Fibroblast of lung (primary cell): ENCODE measurements at places on chromosomes 16 and 17. TPM values are rescaled to one million over a fixed set of nuclear protein-coding genes. Genes with fewer than 3 reads are reported as not detected.

Gene KRT16
- 0.05 and 0.09 TPM in 2 replicates for polyA plus RNA-seq

Gene RDM1
- polyA plus RNA-seq: 0.48 and 0.75 TPM in 2 replicates

Gene SPDYE4
- polyA plus RNA-seq: not detected in 2 replicates

Gene TEKT1
- not detected in 2 replicates for polyA plus RNA-seq

Gene SUPT4H1
- polyA plus RNA-seq: 191 and 207 TPM in 2 replicates

Gene HIC1
- 8.2 and 11.3 TPM in 2 replicates for polyA plus RNA-seq

Gene GAST
- not detected in 2 replicates for polyA plus RNA-seq

Gene PHF23
- polyA plus RNA-seq: 46.6 and 48.7 TPM in 2 replicates

Gene FGF11
- 0.43 and 0.87 TPM in 2 replicates for polyA plus RNA-seq

Gene ABI3
- polyA plus RNA-seq: 1.3 TPM in 1 of 2 replicates, not detected in the other

Gene TBC1D3I
- 0.03 TPM in 1 of 2 replicates, not detected in the other for polyA plus RNA-seq

Gene BMERB1
- 39.4 and 46.0 TPM in 2 replicates for polyA plus RNA-seq

Gene KRT24
- not detected in 2 replicates for polyA plus RNA-seq

Gene LGALS9
- polyA plus RNA-seq: 2.0 and 2.1 TPM in 2 replicates

Gene KCNG4
- not detected in 2 replicates for polyA plus RNA-seq

- DNase-seq: no peak
Measured at GRCh38 chr17:67746704-67747571, 29.2 kb downstream of the NOL11 start.

- no peak for DNase-seq
Measured at GRCh38 chr17:66422186-66422585, 119.8 kb downstream of the PRKCA start.

DNA sequence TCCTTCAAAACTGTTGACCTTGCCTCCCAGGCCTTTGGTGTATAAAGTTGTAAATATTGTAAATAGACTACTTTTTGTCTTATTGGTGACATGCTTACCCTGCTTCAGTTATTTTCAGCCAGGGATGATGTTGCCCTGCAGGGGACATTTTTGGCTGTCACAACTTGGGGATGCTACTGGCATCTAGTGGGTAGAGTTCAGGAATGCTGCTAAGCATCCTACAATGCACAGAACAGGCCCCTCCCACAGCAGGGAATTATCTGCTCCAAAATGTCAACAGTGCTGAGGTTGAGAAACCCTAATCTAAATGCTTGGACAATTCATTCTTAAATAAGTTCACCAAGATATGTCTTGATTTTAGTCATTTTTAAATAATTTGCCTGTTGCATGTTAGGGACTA lies 459.8 kb downstream of the PMP22 start:
- DNase-seq: no peak

- DNase-seq: no peak
Measured at GRCh38 chr17:35132816-35133550, 9.1 kb downstream of the NLE1 start.

GRCh38 chr16:2471016-2471652 lies at the start of gene NTN3:
Gene NTN3 (plus strand): TSS chr16:2471297. CDS start chr16:2471702, 405 bp downstream.
- DNase-seq: no peak

DNA sequence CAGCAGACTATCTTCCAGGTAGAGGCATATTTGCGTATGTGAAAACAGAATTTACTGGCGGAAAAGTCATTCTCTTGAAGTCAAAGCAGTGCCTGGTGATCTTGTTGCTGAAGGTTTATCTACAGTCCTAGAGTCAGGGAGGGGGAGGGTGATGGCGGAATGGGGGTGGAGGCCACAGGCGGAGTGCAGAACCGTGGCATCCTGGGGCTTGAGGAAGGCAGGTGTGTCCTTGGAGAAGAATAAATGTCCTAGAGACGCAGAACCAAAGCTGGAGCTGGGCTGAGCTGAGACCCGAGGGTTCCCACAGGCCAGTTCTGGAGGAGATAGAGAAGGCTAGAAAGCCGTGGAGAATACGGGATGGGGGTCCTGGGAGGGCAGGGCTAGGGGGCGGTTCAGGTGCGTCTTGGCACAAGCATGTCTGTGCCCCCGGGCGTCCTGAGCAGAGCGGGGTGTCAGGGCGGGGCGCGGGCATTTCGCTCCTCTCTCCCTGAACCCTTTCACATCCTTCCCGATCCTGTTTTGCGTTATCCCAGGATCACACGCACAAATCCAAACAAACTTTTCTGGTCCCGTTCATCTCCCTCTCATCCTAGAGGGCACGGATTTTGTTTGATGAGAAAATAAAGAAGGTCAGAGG lies 76.9 kb upstream of the CREBBP start:
- DNase-seq: no peak

GRCh38 chr17:47179141-47179540 lies 10.0 kb downstream of the CDC27 start:
- no peak for DNase-seq

DNA sequence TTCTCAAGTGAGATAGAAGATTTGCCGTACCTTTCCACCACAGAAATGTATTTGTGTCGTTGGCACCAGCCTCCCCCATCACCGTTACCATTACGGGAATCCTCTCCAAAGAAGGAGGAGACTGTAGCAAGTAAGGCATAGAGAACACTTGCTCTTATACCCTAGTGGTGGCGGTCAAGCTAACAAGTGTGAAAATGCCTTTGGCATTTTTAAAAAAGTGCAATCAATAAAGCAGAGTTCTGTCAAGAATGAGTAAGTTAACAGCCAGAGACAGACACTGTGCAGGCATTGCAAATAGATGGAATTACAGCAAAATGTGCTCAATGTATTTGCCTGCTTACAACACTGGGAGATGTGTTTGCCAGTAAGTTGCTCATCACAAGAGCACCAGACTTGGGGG lies 7.7 kb downstream of the MSL1 start:
- DNase-seq: no peak

GRCh38 chr16:68884401-68884800 lies 41.1 kb downstream of the TANGO6 start:
- no peak for DNase-seq

- peak; percentile 23 for DNase-seq
Measured at GRCh38 chr17:44502598-44503146, 534 bp downstream of the GPATCH8 start.

DNA sequence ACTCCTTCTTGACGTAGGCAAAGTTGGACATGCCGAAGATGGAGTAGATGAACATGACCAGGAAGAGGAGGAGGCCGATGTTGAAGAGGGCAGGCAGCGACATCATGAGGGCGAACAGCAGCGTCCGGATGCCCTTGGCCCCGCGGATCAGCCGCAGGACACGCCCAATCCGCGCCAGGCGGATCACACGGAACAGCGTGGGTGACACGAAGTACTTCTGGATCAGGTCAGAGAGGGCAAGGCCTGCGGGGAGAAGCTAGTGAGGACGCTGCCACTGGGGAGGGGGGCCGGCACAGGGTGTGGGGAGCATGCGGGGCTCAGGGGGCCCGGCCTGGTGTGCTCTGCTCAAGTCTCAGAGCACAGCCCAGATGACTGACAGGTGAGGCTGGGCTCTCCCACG lies 9.6 kb upstream of the CD79B start:
- no peak for DNase-seq

DNA sequence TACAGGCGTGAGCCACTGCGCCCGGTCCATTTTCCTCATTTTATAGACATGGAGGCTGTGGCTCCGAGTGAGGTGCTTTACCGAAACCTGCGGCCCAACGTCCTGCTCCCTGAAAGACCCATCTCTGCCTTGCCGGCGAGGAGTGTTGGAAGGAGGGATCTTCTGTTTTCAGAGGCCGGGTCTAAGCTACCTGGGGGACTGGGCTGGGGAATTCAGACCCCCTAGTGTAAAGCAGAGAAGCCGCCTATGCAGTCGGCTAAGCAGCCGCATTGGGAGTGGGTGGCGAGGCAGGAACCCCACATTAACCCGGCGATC lies 16.3 kb downstream of the MEOX1 start:
- no peak for DNase-seq

DNA sequence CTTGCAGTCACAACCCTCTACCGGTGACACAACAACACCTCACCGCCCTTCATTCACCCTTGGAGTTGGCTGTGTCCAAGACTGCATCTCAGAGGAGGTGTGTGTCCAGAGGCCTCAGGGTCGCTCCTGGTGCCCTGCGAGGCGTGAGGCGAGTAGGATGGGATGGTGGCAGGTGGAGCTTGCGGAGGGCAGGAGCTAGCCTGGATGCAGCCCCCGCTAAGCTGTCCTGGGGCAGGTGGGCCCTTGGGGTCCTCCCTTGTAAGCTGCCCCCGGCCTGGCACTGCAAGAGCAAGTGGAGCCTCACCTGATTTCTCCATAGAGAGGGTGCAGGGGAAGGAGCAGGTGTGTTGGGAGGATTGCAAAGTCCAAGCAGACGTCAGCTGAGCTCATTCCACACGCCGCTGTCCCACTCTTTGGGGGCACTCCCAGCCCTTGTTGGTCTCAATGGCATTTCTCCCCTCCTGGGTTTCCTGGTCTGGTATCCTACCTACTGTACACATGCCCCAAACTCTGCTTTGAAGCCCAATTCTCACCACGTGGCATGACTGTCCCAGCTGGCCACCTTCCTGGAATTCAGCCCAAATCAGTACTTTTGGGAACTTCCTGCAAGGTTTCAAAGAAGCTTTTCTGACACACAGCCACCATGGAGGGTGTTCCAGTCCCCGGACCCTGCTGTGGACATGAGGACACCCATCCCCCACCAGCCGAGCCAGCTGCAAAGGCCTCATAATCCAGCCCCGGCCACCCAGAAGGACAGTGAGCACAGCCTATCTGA lies 18.1 kb upstream of the ICAM2 start:
- no peak for DNase-seq

DNA sequence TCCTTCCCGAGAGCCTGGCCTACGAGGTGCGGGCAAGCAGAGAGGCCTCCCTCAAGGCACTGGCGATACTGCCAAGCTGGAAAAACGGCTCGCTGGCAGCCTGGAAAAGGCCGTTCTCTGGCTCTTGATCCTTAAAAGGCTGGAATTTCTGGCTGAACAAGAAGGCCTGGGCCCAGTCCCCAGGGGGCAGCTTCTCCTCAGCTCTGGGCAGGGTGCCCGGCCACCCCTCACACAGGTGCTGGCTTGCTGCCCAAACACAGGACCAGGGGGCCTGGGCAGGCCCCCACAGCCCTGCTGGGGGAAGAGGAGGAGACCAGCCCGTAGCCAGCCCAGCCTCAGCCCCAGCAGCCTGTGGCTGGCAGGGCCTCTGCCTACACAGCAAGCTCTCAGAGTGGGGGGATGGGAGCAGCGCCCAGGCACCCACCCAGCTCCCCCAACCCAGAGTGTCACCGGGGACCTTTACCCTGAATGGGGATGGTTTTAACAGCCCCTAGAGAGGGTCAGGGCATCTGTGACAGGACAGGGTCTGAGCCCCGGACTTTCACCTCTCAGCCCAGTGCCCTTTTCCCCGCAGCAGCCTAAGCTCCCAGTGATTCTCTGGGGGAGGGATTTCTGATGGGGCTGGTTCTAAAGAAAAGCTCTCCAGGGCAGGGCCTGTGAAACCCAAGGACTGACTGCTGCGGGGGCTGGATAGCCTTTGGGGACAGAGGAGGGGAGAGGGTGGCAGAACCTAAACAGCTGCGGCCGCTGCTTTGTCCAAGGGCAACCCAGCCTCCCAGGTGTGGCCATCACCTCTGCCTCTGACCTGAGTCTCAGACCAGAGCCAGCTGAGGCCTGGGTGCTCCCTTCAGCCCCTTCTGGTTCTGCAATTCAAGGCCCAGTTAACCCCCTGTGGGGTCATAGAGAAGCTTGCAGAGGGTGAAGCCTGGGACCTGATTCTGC lies 38.6 kb upstream of the TOB1 start:
- no peak for DNase-seq

DNA sequence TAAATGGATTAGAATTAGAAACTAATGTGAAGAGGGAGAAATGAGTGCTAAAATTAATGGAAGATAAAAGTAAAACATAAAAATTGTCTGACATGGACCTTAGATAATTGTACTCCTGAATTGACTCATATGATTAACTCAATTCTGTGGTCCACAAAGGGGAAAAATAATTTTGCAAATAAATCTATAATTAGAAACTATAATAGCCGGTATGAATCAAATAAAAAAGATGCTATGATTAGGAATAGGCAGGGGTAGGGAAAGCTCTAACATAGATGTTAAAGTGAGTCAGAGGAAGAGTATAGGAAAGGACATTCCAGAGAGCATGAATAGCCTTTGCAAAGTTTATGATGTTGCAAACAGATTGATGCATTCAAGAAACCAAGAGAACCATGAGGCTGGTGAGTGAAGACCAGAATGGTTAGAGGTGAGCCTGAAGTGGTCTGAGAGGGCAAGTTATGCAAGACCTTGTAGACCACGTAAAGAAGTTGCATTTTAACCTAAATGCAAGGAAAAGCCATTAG lies 262.1 kb upstream of the CA10 start:
- DNase-seq: no peak

DNA sequence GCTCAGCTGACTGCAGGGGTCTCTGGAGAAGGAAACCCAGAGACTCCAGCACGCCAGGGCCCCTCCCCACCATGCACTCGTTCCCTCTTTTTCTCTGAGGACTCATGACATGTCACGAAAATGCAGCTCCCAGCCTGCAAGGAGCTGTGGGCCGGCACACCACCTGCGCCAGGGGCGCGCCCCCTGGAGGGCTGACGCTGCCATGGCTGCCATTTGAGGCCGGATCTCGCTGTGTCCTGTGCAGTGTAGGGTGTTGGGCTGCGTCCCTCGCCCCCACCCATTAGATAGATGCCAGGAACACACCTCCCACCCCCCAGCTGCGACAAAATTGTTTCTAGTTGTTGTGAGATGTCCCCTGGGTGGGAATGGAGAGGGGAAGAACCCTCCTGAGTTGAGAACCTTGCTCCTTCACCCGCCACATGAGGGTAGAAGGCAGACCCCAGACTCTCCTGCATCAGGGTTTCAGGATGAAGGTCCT lies 8.2 kb downstream of the SYNGR2 start:
- peak; percentile 25 for DNase-seq

GRCh38 chr16:10638101-10638500 lies 56.6 kb downstream of the TEKT5 start:
- no peak for DNase-seq

DNA sequence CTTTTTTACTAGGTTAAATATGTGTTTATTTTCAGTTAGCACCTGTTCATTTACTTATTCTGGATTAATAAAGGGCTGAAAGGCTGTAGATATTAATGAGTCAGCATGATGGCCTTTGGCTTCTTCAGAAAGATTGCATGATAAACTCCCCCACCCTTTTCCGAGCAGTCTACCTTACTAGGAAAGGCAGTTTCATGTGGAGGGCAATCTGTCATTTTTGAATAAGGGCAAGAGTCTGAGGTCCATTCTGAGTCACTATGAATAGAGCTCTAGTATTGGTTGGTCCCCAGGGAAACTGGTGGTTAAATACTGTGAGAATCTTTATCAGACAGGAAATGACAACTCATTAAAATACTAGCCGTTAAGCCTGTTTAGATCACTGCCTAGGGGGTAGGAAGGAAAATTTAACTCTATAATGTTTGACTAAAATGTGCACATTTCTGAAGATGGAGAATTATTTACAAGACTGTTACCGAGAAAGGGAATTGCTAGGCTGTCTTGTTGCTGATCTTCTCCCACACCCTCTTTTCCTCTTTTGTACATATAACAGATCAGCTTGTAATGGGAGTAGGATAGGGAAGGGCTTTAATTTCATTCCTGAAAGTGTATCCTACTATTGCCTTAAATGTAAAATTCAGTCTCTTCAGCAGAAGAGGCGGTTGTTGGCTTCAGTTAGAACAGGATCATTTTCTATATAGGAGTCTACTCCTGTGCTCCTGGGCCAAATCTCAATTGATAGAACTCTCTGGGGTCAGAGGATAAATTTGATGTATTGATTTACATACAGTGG lies 63.3 kb downstream of the TUBD1 start:
- peak; percentile 96 for DNase-seq
